Activated gamma-delta T cell (primary cell): ENCODE measurements at places on chromosomes 5 and 9.

- no peak for DNase-seq
Observed at GRCh38 chr5:75584641-75585040, 26.6 kb upstream of the ANKDD1B start.

DNA sequence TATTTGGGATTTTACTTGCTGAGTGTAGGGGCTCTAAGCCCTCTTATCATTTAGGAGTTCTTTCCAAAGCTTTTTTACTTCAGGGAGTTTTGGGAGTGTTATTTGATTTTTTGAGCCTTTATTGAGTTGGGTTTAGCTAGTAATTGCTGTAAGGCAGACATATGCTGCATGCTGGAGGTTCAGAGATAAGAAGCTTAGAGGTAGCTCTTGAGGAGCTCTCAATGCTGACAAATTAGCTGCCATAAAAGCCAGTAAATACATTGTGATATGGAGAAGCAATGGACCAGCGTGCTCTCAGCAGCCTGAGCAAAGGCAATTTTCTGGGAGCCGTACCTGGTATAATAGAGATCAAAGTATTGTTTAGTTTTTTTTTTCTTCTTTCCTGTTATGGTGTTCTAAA is 11.6 kb downstream of the ARHGEF28 start:
- DNase-seq, result no peak

DNA sequence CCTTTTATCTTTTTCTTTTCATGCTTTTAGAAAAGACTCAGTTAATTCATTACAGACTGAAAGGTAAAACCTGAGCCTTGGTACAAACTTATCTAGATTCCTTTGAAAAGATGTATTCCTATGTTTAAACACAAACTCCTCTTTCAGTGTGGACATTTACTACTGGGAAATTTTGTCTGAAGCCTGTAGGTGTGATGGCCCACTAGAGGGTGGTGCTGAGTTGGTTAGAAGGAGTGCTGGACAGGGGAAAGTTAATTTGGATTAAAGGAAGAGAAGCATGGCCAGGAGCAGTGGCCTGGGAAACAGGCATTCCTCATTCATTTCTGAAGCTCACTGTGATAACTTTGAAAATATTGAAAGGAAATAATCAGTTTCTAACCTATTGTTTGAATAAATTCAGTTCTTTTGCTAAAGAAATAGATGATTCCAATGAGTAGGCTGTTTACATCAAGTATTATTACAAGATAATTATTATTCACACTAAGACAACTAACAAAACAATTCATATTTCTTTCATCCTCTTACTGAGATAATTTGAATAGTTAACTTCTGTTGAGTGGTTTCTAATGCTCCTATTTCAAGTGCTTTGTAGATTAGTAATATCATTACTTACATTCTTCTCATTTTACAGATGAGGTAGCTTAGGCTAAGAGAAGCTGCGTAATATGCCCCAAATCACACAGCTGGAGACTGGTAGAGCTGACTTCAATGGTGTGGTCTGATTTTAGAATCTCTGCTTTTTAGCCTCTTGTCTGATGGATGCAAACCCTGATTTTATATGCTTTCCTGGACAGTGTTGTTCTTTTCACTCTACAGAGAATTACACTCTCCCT is 150.9 kb downstream of the ADGRV1 start:
- no peak for DNase-seq

DNA sequence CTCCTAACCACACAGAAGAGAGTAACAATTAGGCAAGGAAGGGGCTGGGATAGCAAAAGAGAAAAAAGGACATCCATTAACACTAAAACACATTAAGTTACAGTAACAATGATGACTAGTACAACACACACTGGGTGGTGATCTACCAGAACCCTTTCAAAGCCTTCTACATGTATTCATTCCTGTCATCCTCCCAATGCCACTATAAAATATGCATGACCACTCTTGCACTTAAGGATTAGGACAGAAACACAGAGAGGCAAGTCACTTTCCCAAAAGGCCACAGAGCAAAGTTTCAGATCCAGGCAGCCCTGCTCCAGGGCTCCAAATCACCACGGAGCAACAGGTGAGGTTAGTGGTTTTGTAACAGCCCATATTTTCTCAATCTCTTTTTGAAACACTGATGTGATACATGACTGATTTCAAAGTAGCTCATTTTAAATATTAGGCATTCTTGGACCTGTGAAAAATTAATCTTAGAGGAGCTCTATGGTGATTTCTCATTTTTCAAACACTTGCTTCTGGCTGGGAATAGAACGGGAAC is 86.7 kb downstream of the AUH start:
- DNase-seq, result no peak

DNA sequence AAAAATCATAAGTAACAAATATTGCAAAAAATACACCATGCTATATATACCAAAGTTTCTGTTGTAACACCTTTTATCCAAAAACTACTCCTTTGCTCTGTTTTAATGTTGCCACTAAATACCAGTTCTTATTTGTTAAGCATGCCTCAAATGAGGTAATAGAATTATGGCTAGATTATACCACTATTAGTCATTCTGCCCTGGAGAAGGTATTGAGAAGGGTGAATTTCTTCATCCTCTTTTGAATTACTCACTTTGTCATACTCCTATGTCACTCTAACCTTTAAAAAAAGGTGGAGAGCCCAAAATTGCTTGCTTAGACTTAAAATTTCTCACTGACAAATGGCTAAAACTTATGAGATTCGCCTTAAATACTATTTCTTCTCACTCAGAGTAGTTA is 750.9 kb downstream of the MAT2B start:
- DNase-seq, result no peak

DNA sequence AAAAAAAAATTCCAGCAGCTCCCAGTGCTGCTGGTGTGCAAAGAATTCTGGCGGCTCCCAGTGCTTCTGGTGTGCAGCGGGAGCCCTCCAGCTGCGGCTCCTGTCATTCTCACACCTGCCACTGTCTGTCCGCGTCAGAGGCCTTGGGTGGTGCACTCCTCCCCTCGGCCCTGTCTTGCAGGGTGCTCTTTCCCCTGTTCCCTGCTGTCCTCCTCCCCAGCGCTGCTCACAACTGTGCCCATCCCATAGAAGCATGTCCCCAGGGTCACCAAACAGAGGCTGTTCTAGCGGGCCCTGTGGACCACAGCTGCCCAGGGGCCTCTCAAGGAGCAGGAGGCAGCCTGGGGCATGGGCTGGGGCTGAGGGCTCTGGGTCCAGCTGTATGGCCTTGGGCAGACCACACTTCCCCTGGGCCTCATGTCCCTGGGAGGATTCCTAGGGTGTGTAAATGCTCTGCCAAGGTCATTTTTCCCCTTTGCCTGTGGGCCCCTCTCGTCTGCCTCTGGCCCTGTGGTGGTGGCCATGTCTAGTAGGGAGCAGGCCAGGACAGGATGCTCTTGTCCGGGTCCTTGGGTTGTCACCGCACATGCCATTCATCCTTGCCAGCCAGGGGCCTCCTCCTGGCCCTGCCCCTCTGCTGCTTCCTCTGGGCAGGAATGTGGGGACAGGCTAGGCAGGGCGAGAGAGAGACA is 68.2 kb downstream of the PHF2 start:
- DNase-seq, result no peak

DNA sequence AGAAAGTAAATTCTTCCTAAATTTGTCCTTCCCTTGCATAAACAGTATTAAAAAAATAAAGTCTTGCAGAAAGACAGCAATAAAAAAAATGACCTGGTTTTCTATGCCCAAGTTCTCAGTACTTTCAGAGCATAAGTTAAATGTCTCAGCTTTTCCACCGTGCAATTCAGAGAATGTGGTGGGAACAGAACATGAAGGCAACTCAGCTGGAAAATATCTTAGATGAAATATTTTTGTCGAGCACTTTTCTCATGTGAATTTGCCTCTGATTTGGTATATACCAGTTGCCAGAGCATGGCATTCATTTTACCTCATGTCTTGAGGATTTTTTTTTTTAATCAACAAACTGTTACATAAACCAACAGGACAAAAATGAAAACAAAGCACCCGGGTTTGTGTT is 176.1 kb downstream of the CETN3 start:
- DNase-seq, result no peak

DNA sequence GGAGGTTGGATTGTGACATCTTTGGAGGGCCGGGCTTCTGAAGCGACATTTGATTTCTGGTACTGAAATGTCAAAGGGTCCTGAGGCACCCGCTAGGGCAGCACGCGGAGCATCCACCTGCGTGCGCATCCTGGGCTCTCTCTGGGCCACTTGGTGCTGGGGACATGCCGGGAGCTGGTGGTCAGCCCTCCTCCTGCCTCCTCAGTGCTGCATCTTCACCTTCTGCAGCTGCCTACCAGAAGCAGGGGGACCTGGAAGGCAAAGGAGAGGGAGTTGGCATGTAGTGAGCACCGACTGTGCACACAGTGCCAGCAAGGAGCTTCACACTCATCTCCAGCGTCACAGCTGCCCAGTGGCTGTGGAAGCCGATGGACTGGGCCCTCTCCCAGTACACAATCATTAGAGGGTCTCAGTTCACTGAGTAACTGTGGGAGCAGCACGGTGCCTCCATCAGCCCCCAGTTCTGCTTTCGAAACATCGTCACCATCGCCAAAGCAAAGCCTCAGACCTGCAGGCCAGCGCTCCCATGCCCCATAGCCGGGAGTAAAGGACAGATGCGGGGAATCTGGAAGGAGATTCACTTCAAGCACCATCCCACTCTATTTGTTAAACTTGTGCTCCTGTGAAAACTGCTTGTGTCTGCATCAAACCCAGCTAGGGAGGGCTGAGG is 138.4 kb downstream of the KCNIP1 start:
- no peak for DNase-seq

GRCh38 chr9:121718084-121718483 is 66.7 kb downstream of the DAB2IP start:
- DNase-seq, result no peak

GRCh38 chr5:110161162-110161561 is 471.4 kb downstream of the MAN2A1 start:
- DNase-seq, result no peak

DNA sequence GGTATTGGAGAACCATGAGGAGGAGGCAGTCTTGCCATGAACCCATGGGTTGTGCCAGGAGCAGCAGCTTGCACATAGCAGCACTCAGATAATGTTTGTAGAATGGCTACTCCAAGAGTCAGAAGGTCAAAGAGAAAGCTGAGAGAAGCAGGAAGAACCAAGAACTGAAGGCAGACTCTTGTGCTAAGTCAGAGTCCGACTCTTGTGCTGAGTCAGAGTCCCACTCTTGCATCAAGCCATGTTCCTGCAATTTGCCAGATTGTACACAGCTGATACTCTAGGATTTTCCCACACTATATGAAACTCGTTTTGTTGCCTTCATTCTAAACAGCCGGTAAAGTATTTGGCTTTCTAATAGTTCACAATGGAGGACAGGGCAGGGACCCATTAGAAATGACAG is 26.2 kb upstream of the HSPA9 start:
- no peak for DNase-seq

DNA sequence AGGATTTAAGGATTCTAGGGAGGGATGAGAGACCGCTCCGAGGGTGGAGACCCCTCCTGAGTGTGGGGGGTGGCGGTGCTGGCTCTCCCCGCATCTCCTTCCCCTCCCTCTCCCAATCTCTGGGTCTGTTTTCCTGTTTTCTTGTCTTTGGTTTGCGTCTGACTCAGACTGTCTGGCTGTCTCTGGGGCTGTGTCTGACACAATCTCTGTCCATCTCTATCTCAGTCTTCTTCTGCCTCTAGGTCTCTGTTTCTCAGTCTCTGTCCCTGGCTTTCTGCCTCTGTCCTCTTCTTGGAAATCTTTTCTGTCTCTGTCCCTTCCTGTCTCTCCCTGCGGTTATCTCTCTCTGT is 196 bp upstream of the GRM6 start:
- no peak for DNase-seq
